ENCODE measurements at places on chromosomes 3 and 15.
A peak's percentile ranks its signal among the peaks of the same experiment; 100 is the strongest.

- DNase-seq = no peak
- peaks cover 4% of the 10 kb centered on the region for H3K36me3 ChIP-seq
- H3K4me3 ChIP-seq = no peak overlapping the region
- no peak overlapping the region for H3K27ac ChIP-seq
- H3K27me3 ChIP-seq = no peaks in the 10 kb centered on the region
Observed at GRCh38 chr3:16350597-16351318, 85.7 kb downstream of the OXNAD1 start.

DNA sequence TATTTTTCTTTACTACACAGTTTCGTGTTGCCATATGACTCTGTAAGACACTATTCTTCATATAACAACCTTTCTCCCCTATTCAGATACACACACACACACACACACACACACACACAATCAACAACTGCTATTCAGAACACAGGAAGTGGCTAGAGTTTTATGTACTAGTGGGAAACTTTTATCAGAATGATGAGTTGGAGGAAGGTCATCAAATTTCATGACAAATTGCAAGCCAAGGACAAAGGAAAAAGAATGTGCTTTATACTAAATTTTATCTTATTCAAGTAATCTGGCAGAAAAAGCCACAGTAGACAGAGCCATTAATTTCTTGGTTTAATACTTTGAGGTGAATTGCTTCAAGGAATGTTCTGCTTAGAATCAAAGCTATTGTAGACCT lies 899.8 kb downstream of the ROBO2 start:
- H3K27me3 ChIP-seq = no peaks in the 10 kb centered on the region
- no peak for DNase-seq
- no peaks in the 10 kb centered on the region for H3K4me1 ChIP-seq

DNA sequence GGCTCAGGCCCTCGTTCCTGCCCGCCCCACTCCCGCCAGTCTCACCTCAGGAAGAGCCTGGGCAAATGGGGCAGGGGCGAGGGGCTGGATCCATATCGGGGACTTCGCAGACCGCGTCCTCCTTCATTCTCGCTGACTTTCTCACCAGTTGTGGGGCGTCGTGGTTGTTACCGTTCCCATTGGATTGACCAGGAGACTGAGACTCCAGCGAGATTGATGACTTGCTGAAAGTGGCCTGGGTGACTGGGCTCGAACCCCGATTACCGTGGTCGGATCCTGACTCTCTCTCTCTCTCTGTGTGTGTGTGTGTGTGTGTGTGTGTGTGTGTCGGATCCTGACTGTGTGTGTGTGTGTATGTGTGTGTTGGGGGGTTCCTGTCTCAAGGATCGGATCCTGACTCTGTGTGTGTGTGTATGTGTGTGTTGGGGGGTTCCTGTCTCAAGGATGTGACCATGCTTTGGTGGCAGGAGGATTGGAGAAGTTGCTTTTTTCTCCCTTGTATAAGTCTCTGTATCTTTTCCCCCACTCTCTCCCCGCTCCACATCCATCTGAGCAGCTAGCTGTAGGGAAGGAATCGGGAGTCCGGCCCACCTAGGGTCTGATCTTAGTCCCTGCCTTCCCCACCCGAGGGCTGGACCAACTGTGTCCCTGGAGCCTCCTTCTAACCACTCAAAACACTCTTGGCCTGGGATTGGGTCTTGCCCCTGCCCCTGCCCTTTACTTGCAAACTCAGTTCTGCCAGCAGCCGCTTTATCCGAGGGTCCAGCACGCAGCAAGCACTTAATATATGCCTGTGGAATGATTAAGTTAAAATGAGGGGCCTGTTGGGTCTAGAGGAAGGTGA lies 603 bp downstream of the PLEKHO2 start:
- peak overlapping the region; percentile 76 for H3K4me3 ChIP-seq
- H3K36me3 ChIP-seq = no peaks in the 10 kb centered on the region
- peaks cover 23% of the 10 kb centered on the region for H3K4me1 ChIP-seq
- no peaks in the 10 kb centered on the region for H3K27me3 ChIP-seq
- no peak for DNase-seq
- peak overlapping the region; percentile 87 for H3K27ac ChIP-seq

DNA sequence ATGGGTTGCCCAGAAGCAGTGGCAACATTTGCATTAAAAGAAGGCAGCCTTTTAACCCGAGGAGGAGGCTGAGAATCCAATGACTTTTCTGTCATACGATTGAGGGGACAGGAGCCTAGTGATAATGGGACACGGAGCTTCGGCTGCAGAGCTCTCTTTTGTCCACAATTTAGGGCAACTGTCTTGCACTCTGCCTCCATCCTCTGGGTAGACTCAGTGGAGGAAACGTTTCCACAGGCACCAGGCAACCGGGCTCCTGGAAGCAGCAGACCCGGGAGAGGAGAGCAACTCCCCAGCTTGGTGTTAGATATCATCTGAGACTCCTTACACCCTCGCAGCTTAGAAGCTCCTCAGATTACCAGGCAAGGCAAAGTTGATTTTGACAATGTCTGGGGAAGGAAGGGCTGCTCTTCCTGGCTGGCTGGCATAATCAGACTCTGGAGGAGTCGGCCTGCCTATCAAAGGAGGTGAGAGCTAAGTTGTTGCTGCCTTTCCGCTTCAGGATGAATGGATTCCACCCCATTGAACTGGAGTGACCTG lies 43.5 kb upstream of the RNU6-1 start:
- no peaks in the 10 kb centered on the region for H3K27me3 ChIP-seq
- peak overlapping the region; percentile 1 for H3K27ac ChIP-seq
- H3K4me1 ChIP-seq = no peaks in the 10 kb centered on the region
- H3K4me3 ChIP-seq = no peak overlapping the region

GRCh38 chr3:101325393-101326134 lies 5.2 kb upstream of the IMPG2 start:
- no peaks in the 10 kb centered on the region for H3K36me3 ChIP-seq
- DNase-seq = no peak
- H3K27me3 ChIP-seq = no peaks in the 10 kb centered on the region
- no peak overlapping the region for H3K4me3 ChIP-seq
- H3K27ac ChIP-seq = no peak overlapping the region
- H3K4me1 ChIP-seq = no peaks in the 10 kb centered on the region

DNA sequence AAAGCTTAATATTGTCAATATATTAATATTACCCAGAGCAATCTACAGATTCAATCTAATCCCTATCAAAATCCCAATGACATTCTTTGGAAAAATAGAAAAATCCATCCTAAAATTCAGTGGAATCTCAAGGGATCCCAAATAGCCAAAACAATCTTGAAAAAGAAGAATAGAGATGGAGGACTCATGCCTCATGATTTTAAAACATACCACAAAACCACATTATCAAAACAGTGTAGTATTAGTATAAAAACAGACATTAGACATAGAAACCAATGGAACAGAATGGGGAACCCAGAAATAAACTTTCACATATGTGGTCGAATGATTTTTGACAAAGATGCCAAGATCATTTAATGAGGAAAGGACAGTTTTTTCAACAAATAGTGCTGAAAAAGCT lies 14.6 kb downstream of the NEK4 start:
- peaks cover 7% of the 10 kb centered on the region for H3K4me1 ChIP-seq
- no peak for DNase-seq
- peaks cover 55% of the 10 kb centered on the region for H3K36me3 ChIP-seq
- H3K4me3 ChIP-seq = no peak overlapping the region
- no peaks in the 10 kb centered on the region for H3K27me3 ChIP-seq

DNA sequence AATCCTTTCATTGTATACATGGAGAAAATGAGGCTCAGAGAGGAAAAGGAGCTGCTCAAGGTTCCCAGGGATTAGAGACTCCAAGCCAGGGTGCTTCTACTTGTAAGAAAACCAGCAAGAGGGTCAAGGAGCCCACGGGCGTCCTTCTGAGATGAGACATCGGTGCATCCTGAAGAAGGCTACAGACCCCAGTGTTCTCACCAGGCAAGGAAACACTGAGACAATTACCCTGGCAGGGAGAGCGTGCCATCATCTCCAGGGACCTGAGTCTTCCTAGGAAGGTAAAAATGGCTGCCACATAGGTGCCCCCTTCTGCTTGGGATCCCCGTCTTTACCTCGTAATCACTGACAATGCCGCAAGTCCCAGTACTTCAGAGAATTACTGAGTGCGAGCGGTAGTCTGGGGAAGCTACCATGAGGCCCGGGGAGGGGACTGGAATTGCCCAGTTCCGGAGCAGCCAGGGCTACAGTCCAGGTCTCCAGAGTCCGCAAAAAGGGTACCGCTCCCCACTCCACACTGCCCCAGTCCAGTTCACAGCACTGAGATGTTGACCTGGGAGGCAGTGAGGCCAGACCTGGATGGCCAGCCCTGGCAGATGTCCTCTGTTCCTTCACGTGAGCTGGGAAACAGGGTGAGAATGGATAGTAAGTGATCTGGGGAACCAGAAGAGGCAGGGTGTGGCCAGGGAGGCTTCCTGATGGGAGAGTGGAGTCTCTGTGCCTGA lies 164.7 kb upstream of the SMAD3 start:
- H3K4me3 ChIP-seq = no peak overlapping the region
- H3K27ac ChIP-seq = peak overlapping the region; percentile 83
- H3K4me1 ChIP-seq = peaks cover 9% of the 10 kb centered on the region

GRCh38 chr3:197006446-197006845 lies 23.2 kb downstream of the MELTF start:
- H3K4me3 ChIP-seq = no peak overlapping the region
- H3K27me3 ChIP-seq = no peaks in the 10 kb centered on the region
- DNase-seq = no peak
- H3K27ac ChIP-seq = no peak overlapping the region
